GM10248 (cell line): ENCODE measurements at places on chromosomes 16 and 17.

- DNase-seq, result no peak
Measured at GRCh38 chr16:72588551-72588950, 416.6 kb upstream of the PMFBP1 start.

DNA sequence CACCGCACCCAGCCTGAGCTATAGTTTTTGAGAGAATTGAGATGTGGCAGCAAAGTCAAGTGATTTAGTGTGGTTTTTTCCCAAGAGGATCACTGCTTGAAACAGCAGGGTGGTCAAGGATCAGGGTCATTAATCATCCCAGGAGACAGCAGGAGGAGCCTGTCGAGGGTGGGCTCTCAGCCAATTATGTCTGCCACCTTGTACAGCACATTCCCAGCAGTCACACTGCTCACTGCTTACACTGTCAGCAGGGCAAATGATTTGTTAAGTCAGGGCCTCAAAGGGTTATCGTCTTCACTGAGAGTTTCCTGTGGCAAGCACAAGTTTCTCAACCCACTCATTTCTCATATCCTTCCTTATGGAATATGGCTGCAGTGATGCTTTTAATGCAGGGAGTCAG lies 13.2 kb downstream of the B3GNT9 start:
- DNase-seq, result no peak

GRCh38 chr16:78177987-78178386 lies 78.5 kb downstream of the WWOX start:
- no peak for DNase-seq

- DNase-seq, result no peak
Measured at GRCh38 chr17:56350592-56350991, 197.3 kb downstream of the ANKFN1 start.

GRCh38 chr17:39238311-39238972 lies 12.7 kb upstream of the STAC2 start:
- DNase-seq, result no peak

GRCh38 chr17:45640141-45640850 lies 143.8 kb upstream of the CRHR1 start:
- DNase-seq, result peak; percentile 73

- DNase-seq, result peak; percentile 57
Measured at GRCh38 chr16:19389246-19389645, 28.4 kb upstream of the TMC5 start.

GRCh38 chr16:11801481-11802021 lies 4.5 kb upstream of the ZC3H7A start:
- DNase-seq, result no peak

- no peak for DNase-seq
Measured at GRCh38 chr16:57622361-57623250, 5.8 kb upstream of the ADGRG1 start.

GRCh38 chr17:35073991-35074627 lies 10.6 kb upstream of the RFFL start:
- DNase-seq, result no peak

GRCh38 chr16:31537362-31538242 lies 9.9 kb downstream of the AHSP start:
- no peak for DNase-seq

- no peak for DNase-seq
Measured at GRCh38 chr17:73625991-73626673, 18.1 kb downstream of the SDK2 start.

DNA sequence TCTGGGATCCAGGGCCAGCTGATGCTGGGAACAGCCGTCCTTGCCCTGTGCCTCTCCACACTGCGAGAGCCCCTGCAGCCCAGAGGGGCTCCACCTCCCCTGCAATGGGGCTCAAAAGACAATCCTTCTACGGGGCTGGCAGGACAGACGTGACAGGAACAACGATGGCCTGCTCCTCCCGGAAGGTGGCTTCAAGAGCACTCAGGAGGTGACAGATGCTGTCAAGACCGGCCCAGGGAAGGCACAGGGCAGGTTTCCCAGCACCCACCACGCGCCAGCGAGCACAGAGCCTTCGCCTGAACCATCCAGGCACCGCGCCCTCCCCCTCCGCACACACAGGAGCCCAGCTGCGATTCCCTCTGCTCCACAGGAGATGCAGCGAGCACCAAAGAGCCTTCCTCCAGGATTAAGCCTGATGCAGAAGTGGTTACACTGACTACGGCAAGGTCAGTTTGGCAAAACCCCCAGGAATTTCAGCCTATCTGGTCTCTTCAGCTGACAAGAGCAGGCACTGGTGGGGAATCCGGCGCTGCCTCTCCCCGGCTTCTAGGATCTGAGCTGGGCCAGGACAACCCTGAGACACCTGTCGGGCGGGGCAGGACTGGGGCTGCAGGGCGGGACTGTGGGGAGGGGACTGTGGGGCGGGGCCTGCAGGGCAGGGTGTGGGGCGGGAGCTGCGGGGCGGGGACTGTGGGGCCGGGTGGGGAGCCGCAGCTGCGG lies 103.4 kb downstream of the ZNF778 start:
- DNase-seq, result no peak

GRCh38 chr16:65896448-65897153 lies 469.9 kb upstream of the CDH5 start:
- DNase-seq, result no peak

GRCh38 chr17:20890338-20890737 lies 152.5 kb downstream of the USP22 start:
- no peak for DNase-seq

GRCh38 chr17:75876190-75876937 lies 2.0 kb downstream of the TRIM47 start:
- peak; percentile 55 for DNase-seq

DNA sequence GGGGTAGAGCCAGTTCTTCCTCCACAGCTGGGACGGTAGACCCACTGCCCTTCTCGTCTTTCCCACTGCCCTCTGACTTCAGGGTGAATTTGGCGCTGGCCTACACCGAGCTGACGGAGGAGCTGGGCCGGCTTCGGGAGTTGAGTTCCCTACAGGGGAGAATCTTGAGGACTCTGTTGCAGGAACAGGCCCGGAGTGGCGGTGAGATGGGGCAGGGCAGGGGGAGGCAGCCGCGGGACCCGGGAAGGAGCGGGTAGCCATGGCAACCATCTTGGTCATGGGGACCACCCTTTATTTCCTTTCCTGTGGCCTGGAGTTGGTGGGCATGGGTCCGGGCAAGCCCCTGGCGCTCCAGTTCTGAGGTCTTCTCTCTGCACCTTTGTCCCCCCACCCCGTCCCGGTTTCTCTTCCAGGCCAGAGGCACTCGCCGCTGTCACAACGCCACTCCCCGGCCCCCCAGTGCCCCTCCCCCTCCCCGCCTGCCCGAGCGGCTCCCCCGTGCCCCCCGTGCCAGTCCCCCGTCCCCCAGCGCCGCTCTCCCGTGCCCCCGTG lies 14.4 kb downstream of the TBKBP1 start:
- DNase-seq, result no peak

GRCh38 chr16:87725596-87726235 lies 40.1 kb downstream of the KLHDC4 start:
- no peak for DNase-seq

DNA sequence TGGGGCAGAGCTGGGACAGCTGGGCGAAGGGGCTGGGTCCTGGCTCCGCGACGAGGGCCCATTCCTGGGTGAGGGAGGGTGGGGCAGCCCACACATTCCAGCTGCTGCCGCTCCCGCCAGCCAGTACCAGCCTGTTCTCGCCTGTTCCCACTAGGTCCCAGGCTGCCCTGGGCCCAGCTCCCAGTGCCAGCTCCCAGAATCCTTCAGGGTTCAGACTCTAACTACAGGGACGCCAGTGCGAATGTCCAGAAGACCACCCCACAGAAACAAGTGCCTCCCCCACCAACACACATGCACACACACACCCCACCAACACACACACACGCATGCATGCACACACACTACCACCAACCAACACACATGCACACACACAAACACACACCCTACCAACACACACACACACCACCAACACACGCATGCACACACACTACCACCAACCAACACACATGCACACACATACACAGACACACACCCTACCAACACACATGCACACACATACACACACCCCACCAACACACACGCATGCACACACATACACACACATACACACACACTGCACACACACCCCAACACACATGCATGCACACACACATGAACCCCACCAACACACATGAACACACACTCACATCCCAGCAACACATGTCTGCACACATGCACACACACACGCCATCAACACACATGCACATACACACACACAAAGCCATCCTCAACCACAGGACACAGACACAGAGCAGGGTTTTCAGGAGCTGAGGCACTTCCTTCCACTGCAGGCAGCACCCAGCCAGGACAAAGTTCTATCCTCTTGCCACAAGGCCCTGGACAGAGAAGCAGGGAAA lies 27.5 kb upstream of the KRT17 start:
- no peak for DNase-seq
